H1 (cell line): ENCODE measurements at places on chromosomes 2 and 18.

DNA sequence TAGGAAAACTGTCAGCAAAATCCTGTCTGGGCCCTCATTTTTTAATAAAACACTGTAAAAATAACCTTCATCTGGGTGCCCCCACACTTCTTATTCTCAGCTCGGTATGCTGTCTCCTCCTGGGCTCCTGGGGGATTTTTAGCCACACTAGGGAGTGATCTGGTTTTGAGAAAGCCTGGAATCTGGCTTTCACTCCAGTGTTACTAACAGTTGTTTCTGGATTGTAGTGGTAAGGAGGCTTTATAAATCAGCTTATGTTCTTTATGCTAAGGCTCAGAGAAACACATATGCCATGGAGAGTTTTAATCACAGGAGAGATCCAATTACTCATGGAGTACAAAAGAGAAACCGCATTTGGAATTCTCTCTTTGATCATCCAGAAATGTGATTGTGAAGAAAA is 744.3 kb upstream of the SOX11 start:
- no peak for DNase-seq

DNA sequence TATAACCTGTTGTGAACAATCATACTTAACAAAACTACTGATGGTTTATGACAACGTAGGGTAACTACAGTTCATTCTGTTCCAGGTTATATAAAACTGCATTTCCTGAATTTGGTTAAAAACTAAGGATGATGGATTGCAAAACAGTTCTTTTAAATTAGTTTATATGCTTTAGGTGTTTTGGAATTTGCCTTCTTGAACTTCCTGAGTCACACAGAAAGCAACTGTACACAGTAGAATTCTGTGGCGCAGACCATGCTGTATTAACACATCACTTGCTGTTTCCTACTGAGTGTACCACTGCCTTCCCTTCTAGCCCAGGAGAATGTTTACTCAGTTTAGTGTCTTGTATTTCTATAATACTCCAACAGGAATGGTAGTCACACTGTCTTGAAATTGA is 19.4 kb downstream of the ITGB1BP1 start:
- DNase-seq = no peak

DNA sequence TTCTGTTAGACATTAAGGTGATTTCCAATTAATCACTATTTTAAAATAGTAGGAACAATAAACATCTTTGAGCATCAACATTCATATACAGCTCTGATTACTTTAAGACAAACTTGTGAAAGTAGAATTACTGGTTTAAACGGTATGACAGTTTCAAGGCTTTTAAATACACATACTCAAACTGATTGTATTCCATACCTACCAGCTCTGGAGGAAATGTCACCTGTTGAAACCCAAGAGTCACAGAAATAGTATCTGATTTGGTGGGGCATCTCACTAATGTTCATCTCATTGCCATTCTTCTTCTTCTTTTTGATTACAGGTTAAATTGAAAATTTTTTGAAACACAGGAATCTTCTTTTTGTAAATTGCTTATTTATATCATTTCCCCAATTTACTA is 36.2 kb downstream of the USP40 start:
- DNase-seq = no peak

DNA sequence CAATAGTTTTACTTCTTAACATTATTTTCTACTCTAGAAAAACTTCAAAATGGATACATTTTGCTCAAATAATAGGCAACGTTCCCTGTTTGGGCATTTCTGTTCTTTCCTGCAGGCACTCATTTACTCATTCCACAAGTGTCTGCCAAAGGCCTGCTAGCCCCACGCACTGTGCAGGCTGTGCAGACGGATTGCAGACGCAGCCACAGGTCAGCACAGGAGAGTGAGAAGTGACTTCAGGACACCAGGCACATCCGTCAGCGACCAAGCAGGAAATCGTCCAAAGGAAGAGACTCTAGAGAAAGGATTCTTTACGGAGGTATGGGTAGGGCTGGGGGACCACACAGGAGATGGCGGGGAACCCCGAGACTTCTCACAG is 103.0 kb upstream of the AGAP1 start:
- DNase-seq = no peak

- DNase-seq = no peak
Measured at GRCh38 chr2:234110219-234110618, 59.7 kb downstream of the SPP2 start.

DNA sequence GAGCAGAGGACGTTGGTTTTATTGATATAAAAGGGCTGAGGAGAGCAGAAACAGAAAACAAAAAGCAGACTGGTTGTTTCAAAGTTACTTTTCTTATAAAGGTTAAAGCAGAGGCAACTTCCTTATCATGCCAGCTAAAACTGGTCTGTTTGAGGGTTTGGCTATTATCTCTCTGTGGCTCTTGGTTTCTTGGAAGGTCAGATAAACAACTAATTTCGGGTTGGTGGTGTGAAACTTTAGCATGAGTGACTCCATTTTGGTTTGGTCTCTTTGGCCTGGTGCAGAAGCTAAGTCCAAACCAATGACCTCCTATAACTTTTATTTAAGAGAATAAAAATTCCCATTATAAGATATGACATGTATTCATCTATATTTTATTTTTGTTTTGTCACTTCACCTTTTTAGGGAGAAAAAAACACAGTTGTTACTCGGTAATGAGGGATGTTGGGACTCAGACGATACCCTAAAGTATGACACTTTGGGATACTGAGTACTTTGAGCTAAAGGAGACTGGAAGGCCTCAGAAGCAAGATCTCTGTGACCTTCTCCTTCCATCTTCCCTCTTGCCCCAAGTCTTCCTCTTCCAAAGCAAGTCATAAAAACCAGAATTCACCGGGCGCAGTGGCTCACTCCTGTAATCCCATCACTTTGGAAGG is 23.3 kb downstream of the TNFAIP6 start:
- DNase-seq = no peak

DNA sequence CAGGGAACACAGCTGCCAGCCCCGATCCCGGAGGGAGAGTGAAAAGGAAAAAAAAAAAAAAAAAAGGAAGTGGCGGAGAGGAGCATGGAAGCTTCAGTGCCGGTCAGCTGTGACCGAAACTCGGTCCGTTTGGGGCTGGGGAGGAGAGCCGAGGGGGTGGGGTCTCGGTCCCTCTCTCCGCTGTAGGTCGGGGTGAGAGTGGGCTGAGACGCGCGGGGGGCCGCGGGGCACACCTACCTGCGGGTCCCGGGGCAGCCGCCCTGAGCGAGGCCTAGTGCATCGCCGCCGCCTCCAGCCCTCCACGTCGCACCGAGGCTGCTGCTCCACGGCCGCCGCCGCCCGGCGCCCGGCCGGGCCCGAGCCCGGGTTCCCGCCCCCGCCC is 536 bp downstream of the VPS54 start:
- DNase-seq = peak; percentile 75

DNA sequence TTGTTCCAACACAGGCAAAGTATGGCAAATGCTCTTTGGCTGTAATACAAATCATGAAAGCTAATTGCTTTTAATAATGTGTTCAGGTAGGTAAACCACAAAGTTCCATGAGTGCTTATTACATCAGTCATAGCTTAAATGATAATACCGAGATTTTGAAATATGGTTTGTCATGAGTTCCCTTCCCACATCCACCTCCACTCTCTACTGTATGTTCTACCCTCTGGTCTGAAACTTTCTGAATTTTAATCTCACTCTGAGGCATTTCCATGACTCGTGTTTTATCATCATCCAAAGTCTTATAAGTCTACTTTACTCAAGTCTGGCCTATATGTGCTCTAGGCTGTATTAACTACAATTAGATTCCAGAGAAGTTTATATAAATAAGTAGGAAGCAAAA is 354.8 kb downstream of the AKAIN1 start:
- no peak for DNase-seq

GRCh38 chr2:101766871-101767739 is 69.6 kb downstream of the MAP4K4 start:
- no peak for DNase-seq

- no peak for DNase-seq
Measured at GRCh38 chr2:170425281-170425751, 247.4 kb downstream of the MYO3B start.

GRCh38 chr2:45833301-45833967 is 182.0 kb downstream of the PRKCE start:
- no peak for DNase-seq

DNA sequence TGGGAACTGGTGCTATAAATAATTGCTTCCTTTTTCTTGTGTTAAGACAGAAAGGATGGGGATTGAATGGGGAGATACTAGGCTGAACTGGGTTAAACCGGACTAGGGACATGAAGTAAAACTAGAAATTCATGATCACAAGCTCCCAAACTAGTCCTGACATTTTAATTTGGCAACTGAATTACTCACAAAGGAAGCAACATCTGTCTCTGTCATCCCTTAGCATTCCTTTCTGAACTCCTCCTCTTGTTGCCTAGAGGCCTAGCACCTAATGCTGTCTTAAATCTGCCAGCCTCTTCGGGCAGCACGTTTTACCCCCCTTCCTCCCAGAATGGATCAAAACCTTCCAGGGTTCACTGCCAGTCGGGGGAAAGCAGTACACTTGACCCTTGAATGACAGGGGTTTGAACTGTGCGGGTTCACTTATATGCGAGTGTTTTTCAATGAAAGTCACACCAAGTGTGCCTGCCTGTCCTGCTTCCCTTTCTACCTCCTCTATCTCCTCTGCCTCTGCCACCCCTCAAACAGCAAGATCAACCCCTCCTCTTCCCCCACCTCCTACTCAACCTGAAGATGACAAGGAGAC is 8.2 kb downstream of the KCTD1 start:
- no peak for DNase-seq

DNA sequence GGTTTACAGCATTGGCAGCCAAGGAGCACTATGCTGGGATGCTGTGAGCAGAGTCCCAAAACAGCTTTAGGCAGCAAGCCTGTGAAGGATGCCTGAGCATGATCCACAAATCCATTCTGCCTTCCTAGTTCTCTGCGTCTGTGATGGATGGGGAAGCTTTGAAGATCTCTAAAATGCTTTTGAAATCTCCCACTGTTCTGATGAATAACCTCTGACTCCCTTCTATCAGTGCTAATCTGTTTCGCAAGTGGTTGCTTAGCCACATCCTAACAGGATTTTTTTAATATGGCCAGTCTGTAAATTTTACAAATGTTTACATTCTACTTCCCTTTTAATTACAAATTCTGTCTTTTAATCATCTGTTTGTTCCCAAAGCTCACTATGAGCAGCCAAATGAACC is 319.2 kb downstream of the GULP1 start:
- DNase-seq = no peak

- no peak for DNase-seq
Measured at GRCh38 chr2:207506426-207506825, 23.3 kb upstream of the CREB1 start.
